ENCODE measurements at places on chromosomes 3 and 15. TPM values are rescaled to one million over a fixed set of nuclear protein-coding genes. Genes with fewer than 3 reads are reported as not detected.

The GOLGA8G gene
- total RNA-seq = 0.05 TPM

The MRAS gene
- total RNA-seq = 28.5 TPM

The CASR gene
- total RNA-seq = not detected

The ULK4 gene
- total RNA-seq = 20.5 TPM

The RBPMS2 gene
- 0.05 TPM for total RNA-seq

The FOXB1 gene
- total RNA-seq = not detected

The PLA1A gene
- 5.1 TPM for total RNA-seq

The TM4SF1 gene
- total RNA-seq = 247 TPM

The SEMA6D gene
- total RNA-seq = 7.1 TPM

The SNRPA1 gene
- 12.7 TPM for total RNA-seq

The GOLGA6L7 gene
- total RNA-seq = not detected

The EEFSEC gene
- total RNA-seq = 1.6 TPM

The SLC9C1 gene
- total RNA-seq = 1.7 TPM

The HEMK1 gene
- total RNA-seq = 14.2 TPM
